B cell (primary cell): ENCODE measurements at places on chromosomes 1 and 21. TPM values are rescaled to one million over a fixed set of nuclear protein-coding genes. Genes with fewer than 3 reads are reported as not detected.

LCE3D gene
- total RNA-seq = not detected in 2 replicates

SLAMF9 gene
- total RNA-seq = not detected in 2 replicates

PLA2G2F gene
- total RNA-seq = not detected in 2 replicates

WNT4 gene
- 0.07 TPM in 1 of 2 replicates, not detected in the other for total RNA-seq

LCE1C gene
- total RNA-seq = not detected in 2 replicates

RGS13 gene
- 0.36 and 0.59 TPM in 2 replicates for total RNA-seq

REG4 gene
- total RNA-seq = not detected in 2 replicates

MSH4 gene
- 1.4 and 1.7 TPM in 2 replicates for total RNA-seq

CTSK gene
- total RNA-seq = 5.3 and 5.9 TPM in 2 replicates

OR2M4 gene
- not detected in 2 replicates for total RNA-seq

KAZN gene
- 0.39 and 0.90 TPM in 2 replicates for total RNA-seq

HMGCS2 gene
- total RNA-seq = not detected in 2 replicates

ITLN1 gene
- not detected in 2 replicates for total RNA-seq

C1orf141 gene
- not detected in 2 replicates for total RNA-seq

MEGF6 gene
- total RNA-seq = 75.4 and 77.3 TPM in 2 replicates

KCNN3 gene
- total RNA-seq = 0.17 and 0.29 TPM in 2 replicates

PPIAL4G gene
- 1.2 and 1.4 TPM in 2 replicates for total RNA-seq

MAP1LC3C gene
- not detected in 2 replicates for total RNA-seq

RAB42 gene
- not detected in 2 replicates for total RNA-seq

RIMS3 gene
- 5.4 and 5.9 TPM in 2 replicates for total RNA-seq

GNL2 gene
- total RNA-seq = 44.0 and 50.6 TPM in 2 replicates

CBS gene
- total RNA-seq = 0.44 and 2.0 TPM in 2 replicates

VCAM1 gene
- not detected in 2 replicates for total RNA-seq

OR2T35 gene
- 0.30 and 0.39 TPM in 2 replicates for total RNA-seq

CRABP2 gene
- 0.89 and 1.1 TPM in 2 replicates for total RNA-seq

KCND3 gene
- not detected in 2 replicates for total RNA-seq

PARK7 gene
- 116 and 118 TPM in 2 replicates for total RNA-seq

ANGPTL3 gene
- not detected in 2 replicates for total RNA-seq

AHCYL1 gene
- total RNA-seq = 51.4 and 58.7 TPM in 2 replicates

CCDC27 gene
- total RNA-seq = not detected in 2 replicates

MORN1 gene
- total RNA-seq = 30.4 and 32.6 TPM in 2 replicates

AMY1C gene
- total RNA-seq = not detected in 2 replicates

PCP4L1 gene
- total RNA-seq = 0.22 TPM in 1 of 2 replicates, not detected in the other

USH2A gene
- total RNA-seq = not detected in 2 replicates

CNTN2 gene
- total RNA-seq = not detected in 2 replicates

RGSL1 gene
- not detected in 2 replicates for total RNA-seq

TMEM82 gene
- not detected in 2 replicates for total RNA-seq

RUNX1 gene
- 73.0 and 75.8 TPM in 2 replicates for total RNA-seq

NBPF6 gene
- not detected in 2 replicates for total RNA-seq

KCNJ15 gene
- total RNA-seq = not detected in 2 replicates

BNIPL gene
- total RNA-seq = 1.8 and 2.5 TPM in 2 replicates

ZDHHC18 gene
- 25.8 and 28.2 TPM in 2 replicates for total RNA-seq

BATF3 gene
- total RNA-seq = 0.78 and 1.9 TPM in 2 replicates

ANKRD45 gene
- not detected in 2 replicates for total RNA-seq

SLC26A9 gene
- not detected in 2 replicates for total RNA-seq

OR14K1 gene
- total RNA-seq = not detected in 2 replicates

PRRX1 gene
- not detected in 2 replicates for total RNA-seq

TSPEAR gene
- total RNA-seq = not detected in 2 replicates

SPRR1B gene
- total RNA-seq = not detected in 2 replicates

CR1 gene
- total RNA-seq = 36.7 and 40.0 TPM in 2 replicates

TIE1 gene
- 0.10 TPM in 1 of 2 replicates, not detected in the other for total RNA-seq
